Iris pigment epithelial cell (primary cell): ENCODE measurements at places on chromosomes 1 and 21.

DNA sequence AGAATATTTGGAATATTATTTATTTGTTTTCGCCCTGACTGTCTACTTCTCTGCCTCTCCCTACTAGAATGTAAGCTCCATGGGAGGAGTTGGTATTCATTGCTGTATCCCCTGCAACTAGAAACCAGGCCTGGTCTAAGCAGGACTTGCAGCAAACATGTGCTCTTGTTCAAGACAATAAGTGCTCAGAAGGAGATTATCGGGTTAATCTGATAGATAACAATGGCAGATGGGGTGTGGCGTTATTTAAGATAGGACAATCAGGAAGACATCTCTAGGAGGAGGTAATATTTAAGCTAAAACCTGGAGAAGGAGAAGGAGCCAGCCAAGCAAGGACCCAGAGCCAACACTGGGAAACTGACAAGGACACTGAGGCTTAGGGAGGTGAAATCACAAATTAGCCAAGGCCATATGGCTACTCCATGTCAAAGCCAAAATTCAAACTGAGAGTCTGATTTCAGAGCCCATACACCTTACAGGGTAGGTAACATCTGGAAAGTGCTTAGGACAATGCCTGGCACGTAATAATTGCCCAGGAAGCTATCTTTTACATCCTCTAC is 41.5 kb downstream of the STYXL2 start:
- no peak for DNase-seq

- no peak for DNase-seq
Observed at GRCh38 chr1:31366796-31367195, 6.1 kb downstream of the FABP3 start.

DNA sequence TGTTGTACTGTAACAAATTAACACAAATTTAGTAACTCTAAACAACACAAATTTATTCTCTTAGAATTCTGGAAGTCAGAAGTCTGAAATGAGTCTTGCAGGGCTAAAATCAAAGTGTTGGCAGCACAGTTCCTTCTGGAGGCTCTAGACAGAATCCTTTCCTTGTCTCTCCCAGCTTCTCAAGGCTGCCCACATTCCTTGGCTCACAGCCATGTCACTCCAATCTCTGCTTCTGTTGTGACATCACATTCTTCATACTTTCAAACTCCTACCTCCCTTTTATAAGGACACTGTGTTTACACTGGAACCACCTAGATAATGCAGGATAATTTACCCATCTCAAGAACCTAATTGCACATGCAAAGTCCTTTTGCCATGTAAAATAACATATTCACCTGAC is 225.0 kb upstream of the PRMT6 start:
- DNase-seq = no peak

GRCh38 chr21:37686991-37687810 is 229.1 kb downstream of the KCNJ6 start:
- DNase-seq = no peak

DNA sequence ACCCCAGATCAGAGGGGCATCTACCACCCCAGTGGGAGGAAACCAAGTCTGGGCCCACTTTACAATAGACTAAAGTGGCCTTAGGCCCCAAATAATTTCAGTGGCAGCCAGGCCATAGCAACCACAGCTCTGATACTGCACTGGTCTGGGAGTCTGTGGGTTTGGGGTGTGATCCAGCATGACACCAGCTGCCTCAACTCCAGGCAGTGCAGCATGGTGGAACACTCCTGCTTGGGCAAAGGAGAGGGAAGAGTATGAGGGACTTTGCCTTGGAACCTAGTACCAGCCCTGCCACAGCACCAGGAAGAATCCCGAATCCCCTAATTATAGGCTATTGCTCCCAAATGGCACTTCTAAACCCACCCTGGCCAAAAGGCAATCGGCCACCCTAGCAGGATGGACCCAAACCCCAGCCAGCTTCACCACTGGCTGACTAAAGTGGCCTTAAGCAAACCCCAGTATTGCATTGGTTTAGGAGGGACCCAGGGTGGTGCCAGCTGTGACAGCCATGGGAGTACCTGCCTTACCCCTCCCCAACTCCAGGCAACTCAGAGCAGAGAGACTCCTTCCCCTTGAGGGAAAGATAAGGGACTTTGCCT is 47.1 kb downstream of the PACC1 start:
- no peak for DNase-seq

DNA sequence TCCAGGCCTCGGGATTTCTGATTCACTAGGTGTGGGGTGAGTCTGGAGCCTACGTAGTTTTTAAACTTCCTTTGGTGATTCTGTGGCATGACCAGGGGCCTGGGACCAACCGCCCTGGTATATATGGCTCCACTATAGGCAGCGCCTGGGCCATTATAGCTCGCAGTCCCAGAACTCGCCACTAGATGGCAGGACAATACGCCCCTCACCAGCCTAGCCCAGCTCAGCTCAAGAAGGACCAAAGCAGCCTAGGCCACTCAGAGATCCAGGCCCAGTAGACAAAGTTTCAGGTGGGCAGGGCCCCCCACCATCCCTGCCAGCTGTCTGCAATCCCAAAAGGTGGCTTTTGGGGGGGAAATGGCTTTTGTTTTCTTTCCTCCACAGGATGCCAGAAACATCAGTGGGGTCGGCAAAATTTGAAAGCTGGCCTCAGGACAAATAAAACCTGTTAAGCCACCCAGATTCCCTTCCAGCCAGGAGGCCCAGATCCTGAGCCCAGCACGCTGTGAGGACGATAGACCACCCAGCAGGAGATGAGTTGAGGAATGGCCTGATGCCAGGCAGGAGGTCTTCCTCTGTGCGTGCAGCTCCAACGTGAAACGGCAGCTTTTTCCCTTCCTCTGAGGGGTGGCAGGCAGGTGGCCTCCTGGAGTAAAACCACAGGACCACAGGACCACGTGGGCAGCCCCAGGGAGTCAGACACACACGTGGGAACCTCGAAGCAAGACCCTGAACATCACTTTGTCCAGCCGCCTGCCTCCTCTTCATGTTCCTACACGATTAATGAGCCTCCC is 24.8 kb upstream of the TMEM51 start:
- peak; percentile 55 for DNase-seq

GRCh38 chr1:212973899-212974298 is 23.6 kb downstream of the VASH2 start:
- no peak for DNase-seq

GRCh38 chr21:16310176-16310575 is 580.4 kb downstream of the USP25 start:
- peak; percentile 69 for DNase-seq

DNA sequence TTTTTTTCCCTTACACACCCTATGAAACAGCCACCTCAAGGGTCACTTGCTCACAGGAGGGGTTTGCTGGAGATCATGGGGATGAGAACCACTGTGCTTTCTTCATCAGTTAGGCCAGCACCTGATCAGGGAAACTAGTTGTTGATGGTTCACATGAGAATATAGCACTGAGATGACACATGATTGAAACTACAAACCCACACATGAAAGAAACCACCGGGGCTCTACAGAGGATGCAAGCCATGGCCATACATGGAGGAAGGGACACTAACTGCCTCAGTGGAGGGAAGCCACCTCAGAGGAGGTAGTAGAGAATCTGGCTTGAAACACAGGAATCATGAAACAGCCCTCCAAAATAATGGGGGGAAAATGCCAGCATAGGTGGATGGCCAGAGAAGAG is 63.2 kb downstream of the PRKAB2 start:
- no peak for DNase-seq

GRCh38 chr1:33260439-33260838 is 4.1 kb downstream of the ZNF362 start:
- no peak for DNase-seq

- DNase-seq = peak; percentile 27
Observed at GRCh38 chr1:166730299-166730888, 108.9 kb upstream of the POGK start.

DNA sequence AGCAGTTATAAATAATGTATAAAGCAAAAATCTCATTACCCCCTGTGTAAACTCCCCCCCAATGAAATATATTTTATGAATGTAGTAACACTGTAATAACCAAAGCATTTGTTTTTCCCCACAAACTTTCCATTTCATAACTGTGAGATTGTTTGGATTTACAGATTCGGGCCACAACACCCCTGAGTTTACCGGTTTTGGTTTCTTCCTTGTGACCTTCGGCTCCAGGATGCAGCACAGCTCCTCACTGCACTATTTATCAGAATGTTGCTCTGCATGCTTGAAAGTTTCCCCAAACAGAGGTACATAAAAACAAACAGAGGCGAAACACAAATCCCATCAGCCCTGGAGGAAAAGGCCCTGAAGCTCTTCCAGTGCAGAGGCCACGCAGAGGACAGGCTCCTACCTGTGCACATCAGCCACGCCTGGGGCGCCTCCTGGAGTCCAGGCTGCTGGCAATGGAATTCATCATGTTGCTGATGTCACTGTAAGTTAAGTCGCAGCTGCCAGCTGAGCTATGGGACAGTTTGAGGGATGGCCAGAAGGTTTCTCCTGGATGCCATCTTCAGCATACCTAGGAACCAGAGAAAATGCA is 122.0 kb downstream of the LMO4 start:
- DNase-seq = no peak

GRCh38 chr1:112172294-112172882 is 182.9 kb upstream of the KCND3 start:
- DNase-seq = peak; percentile 56

DNA sequence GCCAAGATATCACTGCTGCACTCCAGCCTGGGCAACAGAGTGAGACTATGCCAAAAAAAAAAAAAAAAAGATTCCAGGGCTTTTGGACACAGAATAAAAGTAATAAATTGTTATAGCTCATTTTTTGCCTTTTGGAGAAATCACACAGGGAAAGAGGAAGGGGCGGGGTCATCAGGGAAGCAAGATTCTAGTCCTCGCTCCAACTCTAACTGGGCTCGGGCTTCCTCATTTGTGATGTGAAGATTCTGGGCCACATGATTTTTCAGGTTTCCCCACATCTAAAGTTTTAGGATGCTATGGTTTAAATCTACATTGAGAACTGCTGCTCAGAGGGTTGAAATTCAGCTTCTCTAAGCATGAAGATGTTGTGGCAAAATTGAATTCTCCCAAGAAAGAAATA is 179.3 kb upstream of the PLXNA2 start:
- no peak for DNase-seq

GRCh38 chr1:85628791-85629531 is 48.4 kb downstream of the CCN1 start:
- peak; percentile 91 for DNase-seq

GRCh38 chr1:224358237-224358636 is 1.6 kb downstream of the CNIH4 start:
- no peak for DNase-seq

- no peak for DNase-seq
Observed at GRCh38 chr1:47207803-47208373, 18.1 kb upstream of the PDZK1IP1 start.

DNA sequence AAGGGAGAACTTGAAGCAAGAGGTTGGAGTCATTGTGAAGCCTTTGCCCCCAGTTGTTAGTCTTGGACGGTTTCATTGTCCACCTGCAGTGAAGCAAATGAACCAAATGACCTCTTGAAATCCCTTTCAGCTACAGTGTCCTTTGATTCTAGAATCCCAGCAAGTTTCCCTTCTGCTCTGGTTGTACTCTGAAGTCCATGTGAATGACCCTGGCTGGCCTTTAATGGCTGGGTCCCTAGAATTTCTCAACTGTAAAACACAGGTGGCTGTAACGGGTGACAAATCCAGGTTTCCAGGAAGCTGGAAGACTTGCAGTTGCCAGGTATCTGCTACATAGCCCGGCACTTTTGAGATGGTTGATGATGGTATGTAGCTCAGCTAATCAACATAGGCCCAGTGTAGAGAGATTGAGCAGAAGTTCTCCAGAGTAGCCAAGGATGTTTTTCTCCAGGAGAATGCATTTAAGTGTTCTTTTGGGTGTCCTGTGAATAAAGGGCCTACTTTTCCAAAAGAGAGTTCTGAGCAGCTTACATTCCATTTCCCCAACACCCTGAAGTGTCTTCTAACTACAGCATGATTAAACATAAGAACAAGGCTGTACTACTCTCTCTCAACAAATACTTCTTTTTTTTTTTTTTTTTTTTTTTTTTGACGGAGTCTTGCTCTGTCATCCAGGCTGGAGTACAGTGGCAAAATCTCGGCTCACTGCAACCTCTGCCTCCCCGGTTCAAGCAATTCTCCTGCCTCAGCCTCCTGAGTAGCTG is 17.6 kb upstream of the SLC30A1 start:
- no peak for DNase-seq

DNA sequence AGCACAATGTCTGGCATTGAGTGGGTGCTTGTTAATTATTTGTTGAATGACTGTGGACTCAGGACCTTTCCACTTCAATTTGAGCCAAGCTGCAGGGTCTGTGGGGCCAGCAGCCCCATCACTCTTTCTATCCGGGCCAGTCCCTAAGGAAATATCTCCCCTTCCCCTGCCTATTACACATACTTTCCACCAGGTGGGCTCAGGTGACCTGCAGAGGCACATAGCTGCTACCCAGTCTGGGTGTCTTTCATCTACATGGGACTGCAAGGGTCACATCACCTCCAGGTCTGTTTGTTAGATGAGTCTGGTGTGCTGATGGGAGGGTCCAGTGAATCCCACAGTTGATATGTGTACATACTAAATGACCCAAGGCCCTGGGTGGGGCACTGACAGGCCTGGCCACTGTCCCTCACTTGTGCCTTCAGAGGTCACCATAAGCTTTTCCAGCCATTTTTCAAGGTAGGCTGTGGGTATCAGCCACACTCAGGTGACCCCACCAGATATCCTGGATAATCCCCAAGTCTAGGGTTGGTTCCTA is 59.5 kb upstream of the KDM4A start:
- no peak for DNase-seq

DNA sequence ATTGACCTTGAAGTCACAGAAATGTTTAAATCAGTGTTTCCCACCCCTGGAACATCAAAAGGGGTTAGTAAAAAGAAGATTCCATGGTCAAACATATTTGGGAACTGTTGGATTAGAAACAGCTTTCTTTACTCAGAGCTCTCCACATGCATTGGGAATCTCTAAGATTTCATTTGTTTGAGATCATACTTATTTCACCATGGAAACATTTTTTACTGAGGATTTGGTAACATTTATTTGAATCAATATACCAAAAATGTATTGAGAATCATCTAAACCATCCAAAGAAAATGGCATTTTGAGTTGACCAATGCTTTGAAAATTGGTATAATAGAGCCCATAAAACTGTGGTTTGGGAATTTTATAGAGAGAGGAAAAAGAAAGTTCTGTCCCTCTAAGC is 25.3 kb downstream of the NGF start:
- DNase-seq = no peak

DNA sequence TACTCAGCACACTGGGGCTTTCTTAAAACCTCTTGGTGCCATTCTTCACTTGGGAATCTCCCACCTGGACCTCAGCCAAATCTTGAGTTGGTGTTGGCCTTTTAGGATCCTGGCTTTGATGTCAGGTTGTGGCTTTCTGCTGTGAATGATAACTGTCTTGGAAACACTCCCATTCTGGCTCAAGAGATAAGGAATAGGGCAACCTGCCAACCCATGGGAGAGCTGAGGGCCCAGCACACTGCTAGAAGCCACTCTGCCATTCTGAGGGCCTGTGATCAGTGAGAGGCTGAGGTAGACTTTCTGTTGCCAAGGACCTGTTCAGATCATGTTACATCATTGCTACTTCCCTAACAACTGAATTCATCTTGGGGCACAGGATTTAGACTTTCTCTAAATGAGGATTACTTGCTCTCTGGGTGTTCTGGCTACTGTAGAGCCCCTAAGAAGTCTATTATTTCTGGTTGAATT is 45.8 kb downstream of the TTC39A start:
- DNase-seq = peak; percentile 48
